Hindlimb muscle (tissue), 1 donor: ENCODE measurements at places on chromosomes 5 and 9. TPM values are rescaled to one million over a fixed set of nuclear protein-coding genes. Genes with fewer than 3 reads are reported as not detected.

GRCh38 chr5:36502608-36503007 is 103.8 kb upstream of the SLC1A3 start:
- DNase-seq: no peak

DCP2 gene
- polyA plus RNA-seq: 23.5 TPM

- no peak for DNase-seq
These were observed 10.4 kb upstream of the FAM120AOS start for GRCh38 chr9:93463638-93464248.

- no peak for DNase-seq
These were observed 528.6 kb upstream of the PTPRD start for GRCh38 chr9:11141357-11141756.

- no peak for DNase-seq
These were observed 339.9 kb downstream of the ADGRV1 start for GRCh38 chr5:90898326-90899013.

ROPN1L gene
- 0.25 TPM for polyA plus RNA-seq

IFNA21 gene
- polyA plus RNA-seq: not detected

GRCh38 chr9:31542384-31543055 is 841.9 kb upstream of the ACO1 start:
- peak; percentile 19 for DNase-seq

- no peak for DNase-seq
These were observed 201.7 kb downstream of the BNC2 start for GRCh38 chr9:16668734-16669295.

- no peak for DNase-seq
These were observed 150.2 kb downstream of the KIAA0825 start for GRCh38 chr5:94467954-94468930.

DNA sequence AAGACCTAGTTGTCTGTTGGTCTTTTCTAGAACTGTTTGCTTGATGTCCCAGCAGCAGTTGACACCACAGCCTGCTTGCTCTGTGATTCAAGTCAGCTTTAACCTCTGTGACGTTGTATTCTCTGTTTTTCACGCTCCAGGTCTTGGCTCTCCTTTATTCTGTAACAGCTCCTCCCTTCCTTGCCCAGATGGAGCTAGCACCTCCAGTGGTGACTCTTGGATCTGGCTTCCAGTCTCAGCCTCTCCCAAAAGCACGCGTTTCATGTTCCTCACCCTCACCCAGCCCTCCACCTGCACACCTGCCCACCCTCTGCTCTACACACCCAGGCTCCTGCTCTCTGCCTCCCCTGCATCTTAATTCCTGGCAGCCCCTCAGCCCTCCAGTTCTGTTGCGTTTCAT is 50.6 kb downstream of the DMRT1 start:
- no peak for DNase-seq

DNA sequence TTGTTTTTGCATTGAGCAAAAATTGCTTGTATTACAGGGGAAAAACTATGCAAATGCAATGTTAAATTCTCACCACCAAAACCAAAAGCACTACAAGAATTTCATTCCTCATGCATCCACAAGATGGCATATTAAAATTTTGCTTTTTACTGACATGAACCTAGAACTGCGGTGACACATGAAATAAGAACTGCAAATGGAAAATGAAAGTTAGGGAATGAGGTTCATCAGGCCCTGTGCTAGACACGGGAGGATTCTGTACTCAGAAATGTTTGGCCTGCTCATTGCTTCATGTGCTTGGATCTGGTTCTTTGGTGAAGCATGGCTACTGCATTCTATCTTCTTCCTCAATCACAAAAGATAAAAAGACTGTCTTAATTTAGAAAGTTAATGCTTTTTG is 9.1 kb upstream of the RFK start:
- DNase-seq: peak; percentile 32

SLC46A2 gene
- 0.18 TPM for polyA plus RNA-seq

GGTA1 gene
- 10.2 TPM for polyA plus RNA-seq

- DNase-seq: no peak
These were observed 184.6 kb downstream of the KDM4C start for GRCh38 chr9:6942406-6942805.

FRRS1L gene
- polyA plus RNA-seq: 0.76 TPM

DNA sequence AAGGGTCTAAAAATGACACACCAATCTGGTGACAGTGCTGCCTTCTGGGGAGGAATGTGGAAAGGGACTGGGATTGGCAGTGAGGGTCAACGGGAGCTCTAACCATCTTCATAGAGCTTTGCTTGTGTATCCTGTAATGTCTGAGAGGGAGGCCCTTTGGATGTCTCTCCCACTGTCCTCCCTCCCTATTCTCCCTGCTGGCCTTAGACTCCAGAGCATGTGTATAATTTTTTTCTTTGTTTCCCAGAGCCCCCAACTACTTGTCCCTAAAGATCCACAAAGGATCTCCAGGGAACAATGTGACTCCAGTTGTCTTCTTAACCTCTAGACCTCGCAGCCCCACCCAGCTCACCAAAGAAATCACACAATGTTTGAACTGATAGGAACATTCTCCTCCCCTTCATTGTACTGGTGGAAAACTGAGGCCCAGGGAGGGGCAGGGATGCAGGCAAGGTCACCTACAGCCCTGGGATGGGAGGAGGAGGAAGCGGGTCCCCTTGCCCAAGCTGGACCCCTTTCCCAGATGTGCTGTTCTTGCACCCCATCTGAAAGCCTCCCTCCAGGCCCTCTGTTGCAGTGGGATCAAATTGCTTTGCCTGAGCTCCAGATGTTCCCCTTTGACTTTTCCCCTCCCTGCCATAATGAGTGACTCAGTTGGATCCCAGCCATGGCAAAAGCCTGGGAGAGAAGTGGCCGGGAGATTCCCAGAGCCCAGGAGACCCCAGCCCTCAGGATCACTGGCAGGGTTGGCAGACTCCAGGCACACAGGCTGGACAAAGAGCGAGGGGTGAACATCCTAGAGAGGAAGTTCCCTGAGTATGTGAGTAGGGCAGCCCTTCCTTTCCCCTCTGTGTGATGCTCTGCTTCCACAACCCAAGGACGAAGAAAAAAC is 21.8 kb downstream of the SPARC start:
- no peak for DNase-seq

WDR31 gene
- 2.3 TPM for polyA plus RNA-seq

- DNase-seq: no peak
These were observed 131.0 kb downstream of the DMAC1 start for GRCh38 chr9:7668541-7668940.

FSTL4 gene
- polyA plus RNA-seq: 5.2 TPM

- no peak for DNase-seq
These were observed 5.2 kb upstream of the ITGA2 start for GRCh38 chr5:52983731-52984636.

DNA sequence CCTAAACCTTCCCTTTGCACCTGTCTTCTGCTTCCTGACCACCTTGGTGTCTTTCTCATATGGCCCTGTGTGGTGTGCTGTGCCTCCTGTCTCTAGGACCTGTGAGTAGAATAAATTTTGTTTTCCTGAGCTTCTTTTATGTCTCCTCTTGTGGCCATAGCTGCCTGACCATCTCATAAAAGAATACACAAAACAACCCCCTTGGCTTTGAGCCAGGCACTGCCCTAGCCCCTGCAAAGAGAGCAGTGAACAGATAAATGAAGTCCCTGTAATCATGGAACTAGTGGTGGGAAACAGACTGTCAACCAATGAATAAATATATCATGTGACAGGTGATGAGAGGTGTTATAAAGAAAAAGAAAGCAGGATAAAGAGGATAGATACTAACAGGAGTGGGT is 485.1 kb downstream of the CSNK1G3 start:
- DNase-seq: no peak

DNA sequence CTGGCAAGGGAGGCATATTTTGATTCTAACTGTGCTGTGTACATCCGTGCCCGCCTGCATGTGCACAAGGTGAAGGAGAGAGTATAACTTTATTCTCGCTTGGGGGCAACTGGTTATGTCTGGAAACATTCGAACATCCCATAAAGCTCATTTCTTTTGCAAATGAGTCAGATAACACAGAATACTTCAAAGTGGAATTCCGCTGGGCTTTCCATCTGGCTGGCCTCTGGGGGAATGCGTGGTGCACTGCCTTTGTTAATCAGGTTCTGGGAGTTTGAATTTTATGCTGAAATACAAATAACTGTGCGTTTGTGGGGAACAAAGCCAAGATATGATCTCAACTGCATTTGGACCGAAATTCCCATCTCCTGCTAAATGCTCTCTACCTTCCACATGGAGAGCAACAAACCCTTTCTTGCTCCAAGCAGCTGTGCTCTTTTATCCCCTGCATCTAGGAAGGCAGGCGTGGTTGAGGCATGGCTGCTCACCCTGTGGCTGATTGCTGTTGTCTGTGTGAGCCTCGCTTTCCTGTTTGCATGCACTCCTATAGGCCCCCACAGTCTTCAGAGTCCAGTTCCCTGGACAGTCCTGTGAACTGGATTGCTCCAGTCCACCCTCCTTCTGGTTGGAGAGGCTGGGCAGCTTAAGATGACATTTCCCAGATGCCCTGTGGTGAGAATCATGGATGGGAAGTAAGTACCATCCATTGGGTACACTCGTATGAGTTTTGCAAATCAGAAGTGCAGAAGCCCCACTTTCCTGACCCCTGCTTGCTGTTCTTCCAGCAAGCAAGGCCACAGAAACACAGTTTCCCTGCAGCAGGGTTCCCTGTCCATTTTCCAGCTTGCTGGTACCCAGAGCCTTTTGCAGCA is 82.9 kb upstream of the ALDH1B1 start:
- peak; percentile 61 for DNase-seq

- no peak for DNase-seq
These were observed 143.2 kb upstream of the ANKH start for GRCh38 chr5:15014809-15015208.
